ENCODE measurements at places on chromosomes 5 and 9.

- DNase-seq, result no peak
Measured at GRCh38 chr9:131596430-131596743, 51.1 kb downstream of the PRRT1B start.

GRCh38 chr9:106482733-106483132, 380.2 kb upstream of the ZNF462 start:
- peak; percentile 2 for DNase-seq

- no peak for DNase-seq
Measured at GRCh38 chr5:9553561-9553960, 7.7 kb upstream of the SEMA5A start.

- DNase-seq, result no peak
Measured at GRCh38 chr9:6576987-6577386, 68.5 kb downstream of the GLDC start.

- DNase-seq, result no peak
Measured at GRCh38 chr5:4572311-4573100, 567.6 kb upstream of the ADAMTS16 start.

DNA sequence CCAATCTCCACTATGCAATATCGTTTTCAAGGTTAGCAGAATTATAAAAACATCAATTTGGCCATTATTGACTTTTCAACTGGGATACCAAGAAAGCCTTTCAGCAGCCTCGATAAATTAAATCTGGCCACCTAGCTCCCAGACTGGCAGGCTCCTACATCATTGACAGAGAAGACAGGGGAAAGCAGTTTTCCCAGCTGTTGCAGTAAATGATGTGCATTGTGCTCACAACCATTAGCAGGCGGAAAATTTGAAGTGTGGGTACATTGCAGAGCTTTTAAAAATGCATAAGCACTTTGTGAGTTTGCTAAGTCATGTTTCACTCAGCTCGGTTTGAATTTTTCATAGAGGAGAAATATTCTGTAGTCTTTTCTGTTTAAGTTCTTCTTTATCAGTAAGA, 297.9 kb downstream of the KCTD16 start:
- no peak for DNase-seq

DNA sequence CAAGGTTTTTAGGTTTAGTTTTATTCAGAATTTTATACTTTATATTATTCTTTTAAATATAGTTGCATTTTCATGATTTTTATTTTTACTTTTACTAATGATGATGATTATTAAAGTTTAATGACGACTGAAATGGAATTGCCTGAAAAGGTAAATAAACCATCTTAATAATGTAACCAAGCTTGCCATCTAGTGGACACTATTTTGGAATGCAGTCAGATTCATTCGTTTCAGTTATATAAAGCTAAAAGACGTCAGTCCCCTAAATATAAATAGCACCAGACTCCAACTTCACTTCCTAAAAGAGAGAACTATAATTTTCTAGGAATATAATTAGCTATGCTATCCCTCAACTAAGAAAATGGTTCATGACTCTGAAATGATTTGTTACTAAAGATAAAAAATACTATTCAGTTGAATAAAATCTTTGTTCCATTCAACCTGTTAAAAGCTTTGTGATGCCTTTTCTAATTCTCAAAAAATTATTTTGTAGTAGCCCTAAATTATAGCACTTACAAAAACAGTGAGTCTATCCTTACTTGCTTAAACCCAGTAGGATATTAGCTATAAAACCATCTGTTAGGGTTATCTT, 19.9 kb downstream of the ABITRAM start:
- peak; percentile 32 for DNase-seq

DNA sequence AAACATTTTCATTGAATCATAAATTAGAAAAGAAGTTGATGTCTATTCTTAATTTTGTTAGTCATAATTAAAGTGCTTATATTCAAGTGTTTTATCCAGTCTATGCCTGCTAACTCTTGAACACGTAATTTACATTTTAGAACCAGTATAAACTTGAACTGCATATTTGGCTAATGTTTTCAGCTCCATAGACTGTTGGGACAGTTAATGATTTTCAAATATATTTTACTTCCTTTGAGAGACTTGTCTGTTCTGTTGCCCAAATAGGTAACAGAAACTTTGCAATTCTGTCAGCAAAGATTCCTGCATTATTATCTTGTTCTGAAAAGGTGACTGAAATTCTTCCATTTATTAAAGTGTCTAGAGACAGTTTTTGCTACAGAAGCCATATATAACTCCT, 7.8 kb downstream of the ITGA2 start:
- no peak for DNase-seq

GRCh38 chr5:138438724-138439476, at the start of gene REEP2:
REEP2 (plus strand) TSS chr5:138439057; CDS start chr5:138439209, 152 bp downstream.
- DNase-seq, result peak; percentile 8

GRCh38 chr5:151183456-151184245, 26.1 kb upstream of the ANXA6 start:
- no peak for DNase-seq

DNA sequence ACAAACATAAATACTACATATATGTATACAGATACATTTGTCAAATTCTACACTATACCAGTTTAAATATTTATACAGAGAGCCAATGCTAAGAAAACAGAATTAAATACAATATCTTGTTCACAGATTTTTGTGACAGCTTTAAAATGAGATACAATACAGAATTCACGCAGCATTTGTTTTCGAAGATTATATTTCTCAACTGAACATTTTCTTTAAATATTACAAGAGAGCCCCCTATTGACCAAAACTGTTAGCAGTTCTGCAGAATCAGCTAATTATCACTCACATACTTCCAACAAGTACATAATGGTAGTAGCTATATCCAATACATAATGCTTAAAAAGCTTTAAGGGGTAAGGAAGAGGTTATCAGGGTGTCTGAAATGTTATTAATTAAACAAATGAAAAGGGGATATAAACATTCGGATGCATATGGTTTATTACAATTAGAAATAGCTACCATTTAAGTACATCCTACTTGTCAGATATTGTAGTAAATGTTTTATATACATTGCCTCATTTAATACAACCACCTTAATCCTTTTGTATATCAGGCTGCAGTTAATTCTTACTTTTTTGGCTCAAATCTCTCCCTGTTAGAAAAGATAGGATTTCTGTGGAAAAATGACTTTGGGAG, 31.7 kb downstream of the ZDHHC21 start:
- peak; percentile 18 for DNase-seq

DNA sequence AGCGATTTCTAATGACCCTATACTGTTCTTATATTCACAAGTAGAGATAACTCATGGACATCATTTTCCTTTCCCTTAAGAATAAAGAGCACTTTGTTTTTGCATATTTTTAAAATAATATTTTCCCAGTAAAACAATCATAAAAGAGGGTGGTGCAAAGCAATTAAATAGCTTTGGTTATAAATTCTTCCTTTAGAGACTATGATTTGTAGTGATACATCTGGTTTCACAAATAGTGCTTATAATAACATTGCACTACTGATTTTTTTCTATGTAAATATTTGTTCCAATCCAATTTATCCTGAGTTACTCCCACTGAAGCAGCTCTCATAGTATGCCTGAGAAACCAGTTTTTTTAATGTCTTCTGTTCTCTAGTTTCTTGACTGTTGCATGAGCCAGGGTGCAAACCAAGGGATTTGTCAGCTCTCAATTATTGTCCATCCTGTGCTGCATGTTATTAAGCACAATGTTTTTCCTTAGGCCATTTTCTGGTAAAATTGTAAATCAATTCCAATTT, 74.7 kb downstream of the LURAP1L start:
- no peak for DNase-seq

GRCh38 chr9:137306066-137306849, 4.2 kb upstream of the NRARP start:
- DNase-seq, result no peak

DNA sequence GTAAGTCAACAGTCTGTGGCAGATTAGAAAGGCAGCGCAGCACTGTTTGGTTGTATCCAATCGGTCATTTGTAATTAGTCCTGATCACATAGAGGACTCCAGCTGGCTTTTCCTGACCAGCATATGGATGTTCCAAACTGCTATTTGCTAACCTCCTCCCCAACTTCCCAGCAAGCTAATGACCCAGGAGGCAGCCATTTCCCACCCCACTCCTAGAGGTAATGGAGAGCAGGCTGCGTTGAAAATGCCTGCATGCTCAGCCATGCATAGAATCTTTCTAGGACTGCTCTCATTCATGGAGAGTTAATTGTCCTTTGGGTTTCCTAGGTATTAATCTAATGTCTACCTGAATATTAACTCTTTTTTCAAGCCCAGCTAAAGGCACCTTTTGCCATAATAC, 850.6 kb upstream of the WWC1 start:
- DNase-seq, result no peak

- DNase-seq, result no peak
Measured at GRCh38 chr5:138468966-138469539, 3.8 kb downstream of the EGR1 start.

DNA sequence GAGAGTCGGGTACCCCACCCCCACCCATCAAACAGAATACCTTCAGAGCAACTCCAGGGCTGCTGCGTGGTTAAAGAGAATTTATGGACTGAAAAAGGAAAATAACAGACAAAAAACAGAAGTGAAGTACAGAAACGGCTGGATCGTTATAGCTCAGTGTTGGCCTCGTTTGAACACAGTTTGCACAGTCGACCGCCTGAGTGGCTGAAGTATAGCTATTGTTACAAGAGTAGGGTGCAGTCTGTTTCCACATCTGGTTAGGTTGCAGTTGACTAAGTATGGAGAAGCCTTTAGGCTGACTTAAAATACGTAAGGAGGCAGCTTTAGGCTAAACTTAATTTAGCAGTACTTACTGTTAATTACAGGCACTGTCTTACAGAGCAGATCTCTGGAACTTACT, 121.2 kb downstream of the GCNT1 start:
- peak; percentile 32 for DNase-seq

GRCh38 chr9:83043597-83043996, 19.3 kb downstream of the RASEF start:
- DNase-seq, result no peak

DNA sequence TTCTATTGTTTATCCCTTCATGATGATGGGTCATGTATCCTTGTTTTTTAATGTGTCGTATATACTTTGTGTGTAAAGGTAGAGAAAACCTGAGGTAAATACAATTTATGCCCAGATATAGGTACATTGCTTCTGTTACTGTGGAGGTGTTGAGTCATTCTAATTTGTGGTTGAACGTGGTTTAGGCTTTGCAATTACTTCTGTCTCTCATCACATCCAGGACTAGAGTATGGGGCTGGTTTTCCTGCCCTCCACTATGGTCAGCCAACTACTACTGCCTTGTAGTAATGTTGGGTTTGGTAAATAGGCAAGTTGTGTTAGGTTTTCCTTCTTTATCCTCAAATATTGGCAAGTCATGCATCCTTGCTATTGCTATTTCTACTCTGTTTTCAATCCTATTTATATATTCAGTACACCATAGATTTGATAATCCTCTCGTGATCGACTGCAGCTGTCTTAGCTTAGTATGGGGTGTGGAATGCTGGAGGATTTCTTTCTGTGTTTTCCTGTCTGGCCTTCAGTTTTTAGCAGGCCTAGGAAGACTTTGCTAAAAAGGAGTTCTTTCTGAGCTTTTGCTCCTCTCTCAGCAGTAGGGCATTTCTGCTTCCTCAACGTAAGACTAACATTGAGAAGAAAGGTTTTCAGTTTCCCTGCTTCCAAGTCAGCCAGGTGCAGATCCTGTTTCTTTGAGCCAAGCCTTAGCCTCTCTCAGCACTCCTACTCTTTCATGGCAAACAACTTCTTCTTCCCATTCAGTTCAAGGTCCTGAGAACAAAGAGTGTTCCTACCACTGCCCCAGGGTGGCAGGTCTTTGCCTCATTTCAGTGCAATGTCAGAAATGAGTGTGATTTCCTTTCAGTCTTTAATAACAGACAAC, 844.4 kb upstream of the CDH18 start:
- no peak for DNase-seq

Measured in NCI-H510A treated with DMSO at 0.1 percent for 48 hours (cell line).